PC-9 (cell line): ENCODE measurements at places on chromosomes 6 and 20.

- peak; percentile 80 for DNase-seq
Measured at GRCh38 chr6:149895048-149895590, 2.8 kb downstream of the RAET1E start.

DNA sequence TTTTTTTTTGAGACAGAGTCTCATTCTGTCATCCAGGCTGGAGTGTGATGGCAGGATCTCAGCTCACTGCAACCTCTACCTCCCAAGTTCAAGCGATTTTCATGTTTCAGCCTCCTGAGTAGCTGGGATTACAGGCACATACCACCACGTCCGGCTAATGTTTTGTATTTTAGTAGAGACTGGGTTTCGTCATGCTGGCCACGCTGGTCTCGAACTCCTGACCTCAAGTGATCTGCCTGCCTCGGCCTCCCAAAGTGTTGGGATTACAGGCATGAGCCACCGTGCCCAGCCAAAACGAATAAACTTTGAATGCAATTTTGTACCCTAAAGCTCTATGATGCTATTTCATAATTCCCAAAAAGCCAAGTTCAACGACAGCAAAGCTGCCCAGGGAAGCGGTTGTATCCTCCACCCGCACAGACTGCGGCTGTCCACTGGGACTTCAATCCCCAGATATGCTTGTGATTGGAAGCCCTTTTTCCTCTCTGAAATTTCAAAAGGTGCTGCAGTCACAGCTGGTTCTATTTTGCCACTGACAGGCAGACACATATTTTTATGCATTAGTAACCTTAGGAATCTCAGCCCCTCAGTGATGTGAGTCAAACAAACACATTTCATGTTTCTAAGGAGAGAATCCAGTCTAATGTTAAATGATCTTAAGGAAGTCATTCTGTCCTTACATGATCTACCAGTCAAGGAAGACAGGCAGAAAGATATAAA, 8.7 kb upstream of the RAMACL start:
- no peak for DNase-seq

DNA sequence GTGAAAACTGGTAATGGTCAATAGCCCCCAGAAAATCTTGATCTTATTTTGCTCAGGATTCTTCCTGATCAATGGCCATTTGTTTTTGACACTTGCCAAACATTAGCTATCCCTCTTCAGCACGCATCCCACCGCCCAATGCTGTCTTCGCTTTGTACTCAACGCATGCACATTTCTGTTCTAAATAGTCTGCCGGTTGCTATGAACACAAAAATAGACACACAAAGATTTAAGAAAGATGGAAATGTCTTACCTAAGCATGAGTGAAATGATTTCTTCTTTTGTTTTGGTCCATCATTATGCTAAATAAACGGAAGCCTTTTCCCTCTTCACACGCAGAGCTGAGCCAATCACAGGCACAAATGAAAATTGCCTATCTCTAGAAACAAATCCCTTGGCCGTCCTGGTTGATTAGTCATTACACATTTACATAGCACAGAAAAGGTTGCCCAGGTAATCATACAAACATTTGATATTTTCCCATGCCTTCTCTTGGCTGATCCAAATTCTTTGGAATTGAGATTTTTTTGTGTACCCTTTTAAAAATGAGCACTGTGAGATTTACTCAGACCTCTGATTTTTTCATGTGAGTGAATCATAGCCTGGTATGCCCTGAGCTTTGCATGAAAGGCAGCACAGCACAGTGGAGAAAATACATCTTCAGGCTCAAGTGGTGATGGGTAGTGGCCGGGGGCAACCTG, 70.5 kb upstream of the FAM184A start:
- DNase-seq = no peak

- DNase-seq = no peak
Measured at GRCh38 chr6:38056361-38056760, 236.8 kb downstream of the ZFAND3 start.

GRCh38 chr6:33172688-33173534, 19.4 kb downstream of the COL11A2 start:
- peak; percentile 35 for DNase-seq

DNA sequence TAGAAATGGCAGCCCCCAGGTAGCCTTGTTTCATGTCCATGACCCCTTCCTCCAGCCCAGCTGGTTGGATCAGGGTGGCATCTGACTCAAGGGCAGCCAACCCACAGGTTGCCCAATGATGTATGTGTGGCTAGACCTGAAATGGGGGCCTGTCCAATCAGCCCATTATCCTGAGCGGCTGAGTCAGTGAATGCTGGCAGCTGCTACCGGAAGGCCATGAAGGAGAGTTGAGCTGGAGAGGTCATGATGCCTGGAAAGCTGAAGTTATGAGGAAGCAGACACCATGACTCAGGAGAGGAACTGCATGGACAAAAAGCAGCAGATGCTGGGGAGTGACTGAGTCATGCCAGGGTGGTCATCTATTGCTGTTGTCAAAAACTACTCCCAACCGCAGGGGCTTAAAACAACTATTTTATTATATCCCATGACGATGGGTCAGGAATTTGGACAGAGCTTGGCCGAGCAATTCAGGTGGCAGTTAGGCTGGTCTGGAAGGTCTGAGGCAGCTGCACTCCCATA, 67.3 kb downstream of the MDGA1 start:
- peak; percentile 93 for DNase-seq

DNA sequence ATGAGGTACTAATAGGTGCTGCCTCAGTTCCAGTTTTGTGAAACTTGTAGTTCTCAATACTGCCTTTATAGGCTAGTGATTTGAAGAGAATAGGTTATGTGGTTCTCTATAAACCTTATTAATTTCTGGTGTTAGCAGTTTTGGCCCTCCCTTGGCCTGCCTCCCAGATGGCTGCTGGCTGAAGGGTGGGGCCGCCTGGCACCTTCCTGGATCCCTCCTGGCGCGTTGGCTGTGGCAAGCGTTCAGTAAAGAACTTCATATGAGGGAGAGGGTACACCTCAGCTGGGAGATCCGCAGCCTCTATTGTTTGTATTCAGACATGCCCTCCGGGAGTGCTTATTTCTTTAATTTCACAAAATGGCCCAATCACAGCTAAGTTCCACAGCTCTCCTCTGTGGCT, 51.9 kb downstream of the FAM120B start:
- DNase-seq = no peak

DNA sequence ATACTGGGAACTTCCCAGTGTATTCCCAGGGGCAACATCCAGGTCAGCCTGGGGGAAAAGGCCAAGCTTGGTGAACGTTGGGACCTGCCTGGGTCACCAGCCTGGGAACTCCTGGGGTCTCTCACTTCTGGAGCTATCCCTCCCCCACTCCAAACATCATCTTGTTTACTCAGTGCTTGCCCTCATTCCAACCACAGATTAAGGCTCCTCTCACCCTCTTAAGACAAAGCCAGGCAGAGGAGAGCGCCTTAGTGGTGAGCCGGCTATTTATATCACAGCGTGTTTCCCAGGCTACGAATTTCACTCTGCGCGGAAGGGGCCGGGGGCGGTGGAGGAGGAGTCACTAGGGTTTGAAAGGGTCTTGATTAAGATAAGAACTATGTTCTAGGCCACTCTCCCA, 12.1 kb downstream of the PRPH2 start:
- no peak for DNase-seq

GRCh38 chr20:21714297-21715192, 9.1 kb downstream of the PAX1 start:
- DNase-seq = no peak

DNA sequence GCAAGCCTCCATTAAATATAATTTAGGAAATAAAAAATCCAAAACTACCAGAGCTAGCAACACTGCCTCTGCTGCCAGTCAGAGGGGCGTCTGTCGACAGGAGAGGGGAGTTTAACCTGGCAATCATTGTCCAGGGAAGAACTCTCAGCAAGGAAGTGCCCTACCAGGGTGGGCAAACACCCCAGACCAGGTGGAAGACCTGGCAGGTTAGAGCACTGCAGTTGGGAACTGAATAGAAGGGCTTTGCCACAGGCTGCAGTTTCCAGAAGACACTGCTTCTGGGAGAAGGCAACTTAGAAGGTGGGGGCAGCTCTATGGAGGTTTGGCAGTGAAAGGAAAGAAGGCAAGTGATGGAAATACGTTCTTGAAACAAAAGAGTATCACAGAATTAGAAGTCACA, 11.5 kb downstream of the NAPB start:
- DNase-seq = no peak

DNA sequence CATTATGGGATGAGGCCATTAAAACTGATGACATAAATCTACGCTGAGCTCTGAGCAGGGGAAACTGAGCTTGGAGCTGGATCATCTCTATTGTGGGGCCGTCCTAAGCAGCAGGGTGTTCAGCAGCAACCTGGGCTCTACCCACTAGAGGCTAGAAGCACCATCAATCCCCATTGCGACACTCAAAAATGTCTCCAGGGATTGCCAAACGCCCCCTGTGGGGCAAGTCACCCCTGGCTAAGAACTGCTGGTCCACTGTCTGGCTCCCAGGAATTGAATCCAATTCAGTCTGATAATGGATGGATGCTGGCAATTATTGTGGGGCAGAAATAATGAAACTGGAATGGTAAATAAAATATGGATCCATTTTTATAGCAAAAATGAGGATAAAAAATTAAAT, 38.2 kb downstream of the PMEPA1 start:
- peak; percentile 44 for DNase-seq

DNA sequence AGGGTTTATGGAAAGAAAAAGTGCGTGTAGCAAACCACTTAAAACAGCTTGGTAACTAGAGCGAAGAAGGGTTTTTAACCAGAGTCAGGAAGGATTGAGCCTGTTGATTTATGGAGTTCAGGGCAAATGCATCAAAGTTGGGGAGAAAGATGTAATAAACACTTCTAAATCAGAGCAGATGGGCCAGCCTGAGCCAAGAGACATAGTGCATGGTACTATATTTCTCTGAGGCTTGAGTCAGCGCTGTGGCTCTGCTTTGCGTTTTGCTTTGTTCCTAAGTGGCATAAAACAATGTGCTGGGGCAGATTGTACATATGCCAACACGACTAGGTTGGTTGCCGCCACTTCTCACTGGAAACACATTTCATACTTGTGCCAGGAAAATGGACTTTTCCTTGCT, 111.3 kb downstream of the BCKDHB start:
- DNase-seq = no peak

DNA sequence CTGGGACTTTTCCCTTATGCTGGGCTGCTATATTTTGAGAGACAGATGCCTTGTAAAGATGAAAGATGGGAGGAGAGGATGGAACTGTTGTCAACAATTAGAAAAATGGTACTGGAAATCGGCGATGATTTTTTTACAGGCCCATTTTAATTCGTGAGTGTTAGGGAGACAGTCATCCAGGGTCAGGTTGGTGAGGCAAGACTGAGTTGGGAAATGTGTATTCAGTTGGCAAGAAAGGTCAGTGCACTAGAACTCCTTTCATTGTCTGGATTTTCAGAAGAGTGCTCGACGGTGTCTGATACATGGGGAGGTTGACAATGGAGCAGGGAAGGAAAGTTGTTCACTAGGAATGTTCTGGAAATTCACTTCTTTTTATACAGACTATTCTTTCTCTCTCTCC, 394.4 kb downstream of the QKI start:
- no peak for DNase-seq

DNA sequence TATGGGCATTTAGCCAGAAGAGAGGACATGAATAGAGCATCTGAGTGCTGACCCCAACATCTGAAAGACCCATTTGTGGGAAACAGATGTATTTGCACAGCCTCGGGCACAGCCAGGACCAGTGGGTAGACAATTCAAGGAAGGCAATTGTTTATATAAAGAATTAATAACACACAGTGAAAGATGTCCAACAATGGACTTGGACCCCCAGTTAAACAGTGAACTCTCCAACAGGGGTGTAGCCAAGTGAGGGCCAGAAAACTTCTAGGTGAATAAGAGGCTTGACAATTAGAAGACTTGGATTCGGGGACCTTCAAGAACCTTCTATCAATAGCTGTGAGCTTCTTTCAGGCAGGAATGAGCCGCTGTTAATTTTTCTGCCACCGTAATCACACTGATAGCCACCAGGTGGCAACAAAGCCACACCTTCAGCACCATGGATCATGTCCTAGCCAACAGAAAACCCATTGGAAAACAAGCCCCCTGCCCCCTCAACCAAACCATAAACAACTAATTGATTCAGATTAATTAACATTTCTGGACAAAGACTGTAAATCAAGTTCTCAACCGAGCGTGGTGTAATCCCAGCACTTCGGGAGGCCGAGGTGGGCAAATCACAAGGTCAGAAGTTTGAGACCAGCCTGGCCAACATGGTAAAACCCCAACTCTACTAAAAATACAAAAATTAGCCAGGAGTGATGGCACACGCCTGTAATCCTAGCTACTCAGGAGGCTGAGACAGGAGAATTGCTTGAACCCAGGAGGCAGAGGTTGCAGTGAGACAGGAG, 8.8 kb upstream of the SRSF6 start:
- no peak for DNase-seq

GRCh38 chr6:151027936-151028838, 162.7 kb downstream of the MTHFD1L start:
- no peak for DNase-seq

DNA sequence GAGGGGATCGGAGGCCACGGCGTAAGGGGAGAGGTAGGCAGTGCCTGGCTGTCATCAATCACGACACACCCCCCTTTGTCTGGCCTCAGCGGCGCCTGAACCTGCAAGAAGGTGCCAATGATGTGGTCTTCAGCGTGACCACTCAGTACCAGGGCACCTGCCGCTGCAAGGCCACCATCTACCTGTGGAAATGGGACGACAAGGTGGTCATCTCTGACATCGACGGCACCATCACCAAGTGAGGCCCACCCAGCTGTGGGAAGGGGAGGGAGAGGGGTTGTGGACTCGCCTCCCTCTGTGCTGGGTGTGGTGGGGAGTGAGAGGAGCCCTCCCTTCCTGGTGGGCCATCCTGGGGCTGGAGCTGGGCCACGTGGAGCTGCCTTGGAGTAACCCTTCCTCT, 9.7 kb downstream of the EMILIN3 start:
- DNase-seq = no peak

GRCh38 chr6:169933251-169933821, 181.9 kb downstream of the ERMARD start:
- no peak for DNase-seq

- DNase-seq = no peak
Measured at GRCh38 chr6:29759457-29759856, 36.2 kb downstream of the HLA-F start.
